ENCODE measurements at places on chromosomes 16 and 17.

GRCh38 chr16:11147754-11148444 is 108.1 kb downstream of the SOCS1 start:
- DNase-seq, result no peak

DNA sequence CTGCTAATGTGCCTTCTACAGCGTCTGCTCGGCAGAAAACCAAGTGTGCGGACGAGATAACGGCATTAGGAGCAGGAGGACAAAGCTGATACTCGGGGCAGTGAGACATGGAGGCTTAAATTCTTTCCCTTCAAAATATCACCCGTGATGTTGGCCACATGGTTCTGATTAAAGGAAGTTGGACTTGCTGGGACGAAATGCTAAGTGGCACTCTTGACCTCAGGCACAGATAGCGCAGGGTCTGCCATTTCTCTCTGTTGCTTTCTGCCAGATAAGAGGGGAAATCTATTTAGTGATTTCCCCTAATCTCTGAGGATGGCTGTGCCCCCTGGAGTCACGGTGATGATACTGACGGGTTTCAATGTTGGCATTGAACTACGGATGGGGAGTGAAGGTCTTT is 509.6 kb upstream of the EEF2KMT start:
- no peak for DNase-seq

- DNase-seq, result no peak
Observed at GRCh38 chr16:64217789-64218535, 903.9 kb downstream of the CDH11 start.

GRCh38 chr17:76789235-76789788 is 51.4 kb downstream of the MFSD11 start:
- DNase-seq, result no peak

GRCh38 chr17:78774956-78775571 is 7.0 kb downstream of the CYTH1 start:
- DNase-seq, result peak; percentile 78

GRCh38 chr16:87201052-87201451 is 116.1 kb downstream of the C16orf95 start:
- DNase-seq, result no peak

DNA sequence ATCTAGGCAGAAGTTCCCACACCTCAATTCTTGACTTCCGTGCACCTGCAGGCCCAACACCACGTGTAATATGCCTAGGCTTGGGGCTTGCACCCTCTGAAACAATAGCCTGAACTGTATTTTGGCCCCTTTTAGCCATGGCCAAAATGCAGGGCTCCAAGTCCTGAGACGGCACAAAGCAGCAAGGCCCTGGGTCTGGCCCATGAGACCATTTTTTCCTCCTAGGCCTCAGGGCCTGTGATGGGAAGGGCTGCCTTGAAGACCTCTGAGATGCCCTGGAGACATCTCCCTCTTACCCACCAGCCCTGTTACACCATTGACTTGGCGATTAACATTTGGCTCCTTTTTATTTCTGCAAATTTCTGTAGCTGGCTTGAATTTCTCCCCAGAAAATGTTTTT is 238.6 kb downstream of the CDH13 start:
- DNase-seq, result no peak

DNA sequence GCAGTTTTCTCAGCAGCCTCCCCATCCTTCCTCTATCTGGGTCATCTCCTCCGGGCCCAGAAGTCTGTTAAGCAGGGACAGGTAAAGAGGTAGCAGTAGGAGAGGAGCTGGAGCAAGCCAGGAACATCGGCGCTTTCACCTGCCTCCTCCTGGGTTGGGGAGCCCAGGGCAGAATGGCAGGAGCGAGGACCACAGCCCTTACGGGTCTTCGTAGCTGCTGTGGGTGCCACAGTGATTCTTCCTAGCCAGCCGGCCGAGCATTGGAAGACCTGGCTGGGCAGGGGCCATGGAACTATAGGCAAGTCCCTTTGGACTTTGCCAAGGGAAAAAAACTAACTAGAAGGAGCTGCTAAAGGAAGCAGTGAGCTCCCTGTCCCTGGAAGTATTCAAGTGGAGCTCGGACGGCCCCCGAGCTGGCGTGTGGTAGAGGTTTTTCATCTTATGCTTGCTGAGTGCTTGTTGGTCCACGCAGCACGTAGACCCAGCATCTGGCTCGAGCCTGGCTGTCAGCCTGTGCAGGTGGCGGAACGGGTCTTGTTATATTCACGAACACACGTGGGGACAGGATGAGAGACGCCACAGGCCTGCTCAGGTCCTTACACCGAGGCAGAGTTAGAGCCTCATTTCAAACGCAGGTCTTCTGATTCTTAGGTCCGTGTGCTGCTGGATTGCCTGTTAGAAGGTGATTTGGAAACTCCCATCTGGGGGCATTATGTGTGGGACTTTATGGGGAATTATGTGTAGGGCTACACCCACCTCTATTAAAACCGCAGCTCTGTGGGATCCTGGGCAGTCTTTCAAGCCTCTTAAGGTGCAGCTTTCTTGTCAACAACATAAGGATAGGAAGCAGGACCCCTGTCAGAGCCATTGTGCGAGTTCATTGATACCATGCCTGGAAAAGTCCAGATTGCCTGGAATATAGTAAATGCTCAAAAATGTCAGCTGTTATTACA is 54.8 kb downstream of the OR1D5 start:
- DNase-seq, result no peak

DNA sequence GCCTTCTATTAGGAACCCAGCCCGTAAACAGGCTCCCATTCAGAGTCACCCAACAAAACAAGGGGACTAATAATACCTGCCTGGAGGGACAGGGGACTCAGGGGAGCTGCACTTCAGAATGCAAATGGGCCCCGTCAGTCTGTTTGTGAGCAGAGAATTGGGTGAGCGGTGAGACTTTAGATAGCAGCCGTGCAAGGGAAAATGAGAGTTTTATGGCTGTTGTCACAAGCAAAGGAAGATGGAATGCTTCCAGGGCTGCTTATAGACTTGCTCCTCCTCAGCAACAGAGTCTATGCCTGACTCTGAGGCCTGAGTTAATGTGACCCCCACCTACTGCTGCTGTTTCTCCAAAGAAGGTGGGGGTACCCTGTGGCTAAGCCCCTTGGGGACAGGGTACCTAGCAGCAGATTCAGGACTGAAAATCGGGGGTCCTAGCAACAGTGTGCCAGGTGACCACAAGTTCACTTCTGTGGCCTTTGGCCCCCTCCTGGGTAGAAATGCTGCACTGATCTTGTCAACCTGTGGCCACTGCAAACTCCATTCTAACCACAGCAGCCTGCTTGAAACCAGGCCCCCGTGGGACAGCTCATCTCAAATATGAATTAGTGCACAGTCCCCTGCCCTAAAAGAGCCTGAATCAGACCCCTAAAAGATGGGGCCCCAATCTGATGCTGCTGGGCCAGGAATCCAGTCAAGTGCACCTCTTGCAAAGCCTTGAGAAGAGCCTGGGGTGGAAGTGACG is 126.4 kb downstream of the C16orf78 start:
- DNase-seq, result no peak

DNA sequence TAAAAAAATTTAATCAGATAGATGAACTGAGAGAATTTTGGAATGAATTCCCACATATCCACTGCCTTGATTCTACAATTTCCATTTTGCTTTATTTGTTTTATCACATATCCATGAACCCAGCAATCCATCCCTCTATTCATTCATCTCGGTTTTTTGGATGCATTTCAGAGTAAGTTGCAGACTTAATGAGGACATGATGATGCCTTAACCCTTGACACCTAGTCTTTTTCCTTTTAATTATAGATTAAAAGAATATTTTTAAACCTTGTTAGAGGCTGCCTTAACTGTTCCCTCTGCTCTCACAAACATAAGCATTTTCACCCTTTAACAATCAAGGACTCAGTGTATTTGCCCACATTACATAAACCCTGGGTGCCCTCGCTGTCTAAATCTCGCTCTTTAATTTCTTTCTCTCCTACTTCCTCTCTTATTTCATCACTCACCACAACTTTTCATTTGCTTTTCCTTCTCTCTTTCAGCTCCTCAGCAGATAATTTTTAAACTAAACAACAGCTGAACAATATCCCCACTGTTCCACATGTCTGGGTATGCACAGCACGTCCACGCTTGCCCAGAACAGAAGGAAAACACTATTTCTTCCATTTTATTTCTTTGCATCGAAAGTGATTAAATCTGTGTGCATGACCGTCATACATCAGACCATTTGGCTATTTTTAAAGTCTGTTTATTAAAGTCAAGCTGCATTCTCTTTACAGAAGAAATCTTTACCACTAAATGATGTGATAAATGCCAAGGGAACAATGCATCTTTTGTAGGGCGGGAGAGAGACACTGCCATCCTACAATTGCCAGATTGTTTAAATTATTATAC is 39.9 kb downstream of the IQCK start:
- no peak for DNase-seq

- DNase-seq, result no peak
Observed at GRCh38 chr16:84303023-84303422, 8.3 kb downstream of the WFDC1 start.

GRCh38 chr17:79996291-79996690 is 39.4 kb downstream of the TBC1D16 start:
- DNase-seq, result peak; percentile 23

- DNase-seq, result no peak
Observed at GRCh38 chr16:30394592-30395154, 547 bp upstream of the ZNF48 start.

- DNase-seq, result no peak
Observed at GRCh38 chr17:10793816-10794215, 10.1 kb downstream of the TMEM238L start.

- DNase-seq, result no peak
Observed at GRCh38 chr17:72498364-72499210, 377.8 kb downstream of the SOX9 start.

GRCh38 chr17:15377616-15378015 is 36.2 kb upstream of the TEKT3 start:
- no peak for DNase-seq

- peak; percentile 27 for DNase-seq
Observed at GRCh38 chr17:48723423-48724250, 652 bp downstream of the PRAC2 start.

- no peak for DNase-seq
Observed at GRCh38 chr16:89007371-89008249, 30.6 kb upstream of the CBFA2T3 start.

DNA sequence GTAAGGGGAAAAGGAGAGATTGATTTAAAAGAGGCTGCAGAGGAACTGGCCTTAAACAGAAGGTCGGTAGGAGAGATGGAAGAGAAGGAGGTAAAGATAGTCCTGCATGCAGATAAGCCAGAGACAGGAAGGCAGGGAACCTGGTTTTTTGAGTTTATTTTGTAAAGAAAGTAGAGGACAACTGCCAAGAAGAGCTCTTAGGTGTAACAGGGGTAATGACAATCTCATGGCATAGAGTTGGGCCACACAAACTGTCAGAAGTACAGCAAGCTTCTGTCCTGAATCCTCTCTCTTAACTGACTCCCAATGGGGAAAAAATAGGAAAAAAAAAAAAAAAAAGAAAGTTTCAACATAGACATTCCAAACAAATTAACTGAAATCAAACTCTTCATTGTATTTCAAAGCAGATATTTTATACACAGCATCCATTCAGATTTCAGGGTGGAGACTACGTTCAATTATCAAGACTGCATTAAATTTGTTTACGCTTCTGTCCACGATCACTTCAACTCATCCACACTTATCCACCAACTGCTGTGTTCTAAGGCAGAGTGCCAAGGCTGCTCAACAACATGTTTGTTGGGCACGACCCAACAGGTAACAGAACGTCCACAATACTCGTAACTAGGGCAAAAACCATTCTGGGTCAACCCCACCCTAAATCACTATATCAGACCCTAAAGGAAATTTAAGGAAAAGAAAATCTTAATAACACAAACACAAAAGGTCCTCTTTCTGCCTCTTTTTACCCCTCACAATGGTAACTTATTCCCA is 34.9 kb downstream of the USP31 start:
- no peak for DNase-seq

Measured in CD4-positive, alpha-beta T cell treated with Interleukin-4 for 1 hour (primary cell).